ENCODE measurements at places on chromosomes 5 and 9. TPM values are rescaled to one million over a fixed set of nuclear protein-coding genes. Genes with fewer than 3 reads are reported as not detected.

The WDR36 gene
- total RNA-seq: 27.6 TPM

The GRIN3A gene
- not detected for total RNA-seq

The PCDHGA7 gene
- not detected for total RNA-seq

The FAM221B gene
- not detected for total RNA-seq

Data from activated naive CD4-positive, alpha-beta T cell treated with anti-CD3 and anti-CD28 coated beads, Interleukin-2, amount 10 ng/mL, durations not matched to agents 5 hours and 36 hours (primary cell).